Stimulated activated CD4-positive, alpha-beta T cell treated with anti-CD3 and anti-CD28 coated beads, Interleukin-12 subunit alpha, Interleukin-12 subunit beta, amount 100 ng/mL, for 24 hours (primary cell): ENCODE measurements at places on chromosomes 7 and 10.

DNA sequence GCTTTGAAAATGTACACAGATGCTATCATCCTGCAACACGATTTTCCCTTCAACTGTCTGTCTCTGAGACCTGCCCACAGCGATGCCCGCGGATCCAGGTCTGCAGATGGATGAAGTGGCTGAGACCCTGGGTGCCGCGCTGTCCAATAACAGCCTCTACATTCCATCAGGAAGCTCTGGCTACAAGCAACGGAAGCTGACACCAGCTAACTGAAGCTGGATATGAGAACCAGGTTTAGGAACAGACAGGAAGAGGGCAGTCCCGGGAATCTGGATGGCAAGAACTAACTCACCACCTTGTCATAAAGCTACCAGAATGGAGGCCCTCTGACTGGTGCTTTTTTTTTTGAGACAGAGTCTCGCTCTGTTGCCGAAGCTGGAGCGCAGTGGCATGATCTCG is 32.3 kb upstream of the CTBP2 start:
- DNase-seq: no peak

- DNase-seq: no peak
Observed at GRCh38 chr10:98555021-98555619, 108.4 kb upstream of the HPS1 start.

- no peak for DNase-seq
Observed at GRCh38 chr10:29482591-29483431, 152.0 kb downstream of the SVIL start.

GRCh38 chr7:17234398-17235031 is 63.9 kb upstream of the AHR start:
- DNase-seq: peak; percentile 31

DNA sequence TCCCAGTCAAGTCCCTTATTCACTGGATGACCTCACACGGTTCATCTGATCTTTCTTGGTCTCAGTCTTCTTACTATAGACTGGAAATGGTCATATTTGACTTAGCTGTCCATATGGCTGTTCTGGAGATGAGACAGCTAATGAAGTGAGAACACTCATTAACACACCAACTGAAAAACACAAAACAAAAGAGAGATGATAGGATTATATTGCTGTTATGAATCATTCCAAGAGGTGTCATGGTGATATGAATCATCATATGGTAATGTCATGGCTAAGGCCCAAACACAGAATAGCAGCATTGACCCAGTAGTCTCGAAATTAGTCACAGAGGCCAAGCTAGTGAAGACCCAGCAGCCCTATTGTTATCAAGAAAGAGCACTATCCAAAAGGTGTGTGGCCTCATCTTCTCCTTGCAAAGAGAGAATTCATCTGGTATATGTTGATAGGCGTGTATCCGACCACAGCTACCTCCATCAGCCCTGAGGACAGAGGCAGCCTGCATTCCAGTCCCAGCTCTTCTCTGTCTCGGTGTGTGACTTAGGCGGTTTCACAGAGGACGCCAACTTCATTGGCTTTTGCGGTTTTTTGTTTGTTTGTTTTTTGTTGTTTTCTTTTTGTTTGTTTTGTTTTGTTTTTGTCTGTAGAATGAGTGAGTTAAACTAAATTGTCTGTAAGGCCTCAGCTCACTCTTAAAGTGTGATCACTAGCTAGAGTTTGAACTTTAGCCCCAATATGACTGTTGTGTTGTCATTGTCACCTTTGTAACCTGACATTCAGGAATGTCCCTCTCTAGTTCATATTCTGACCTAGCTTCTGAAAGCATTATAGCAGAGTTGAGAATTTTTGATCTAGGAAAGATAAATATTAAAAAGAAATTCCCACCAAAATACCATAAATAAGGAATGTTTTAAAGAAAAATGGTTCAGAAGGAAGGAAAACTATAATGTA is 97.4 kb upstream of the PDCD4 start:
- peak; percentile 39 for DNase-seq

GRCh38 chr7:16034866-16035265 is 348.4 kb upstream of the MEOX2 start:
- no peak for DNase-seq

DNA sequence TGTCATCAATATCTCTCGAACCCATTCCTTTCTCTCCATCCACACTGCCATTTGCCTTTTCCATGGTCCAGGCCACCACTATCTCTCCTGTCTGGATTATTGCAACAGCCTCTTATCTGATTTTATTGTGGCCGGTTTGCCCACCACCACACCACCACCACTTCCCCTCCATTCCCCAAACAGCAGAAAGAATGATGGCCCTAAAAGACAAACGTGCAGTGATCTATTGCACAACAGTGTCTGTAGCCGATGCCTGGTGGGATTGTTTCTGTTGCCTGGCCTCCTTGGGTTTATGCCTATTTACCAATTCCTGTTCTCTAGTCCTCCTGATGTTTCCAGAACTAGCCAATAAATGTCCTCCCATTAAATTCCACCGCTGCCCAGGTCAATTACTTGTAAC is 10.2 kb upstream of the ST8SIA6 start:
- no peak for DNase-seq
